ENCODE measurements at places on chromosomes 2 and 18.
A peak's percentile ranks its signal among the peaks of the same experiment; 100 is the strongest.

DNA sequence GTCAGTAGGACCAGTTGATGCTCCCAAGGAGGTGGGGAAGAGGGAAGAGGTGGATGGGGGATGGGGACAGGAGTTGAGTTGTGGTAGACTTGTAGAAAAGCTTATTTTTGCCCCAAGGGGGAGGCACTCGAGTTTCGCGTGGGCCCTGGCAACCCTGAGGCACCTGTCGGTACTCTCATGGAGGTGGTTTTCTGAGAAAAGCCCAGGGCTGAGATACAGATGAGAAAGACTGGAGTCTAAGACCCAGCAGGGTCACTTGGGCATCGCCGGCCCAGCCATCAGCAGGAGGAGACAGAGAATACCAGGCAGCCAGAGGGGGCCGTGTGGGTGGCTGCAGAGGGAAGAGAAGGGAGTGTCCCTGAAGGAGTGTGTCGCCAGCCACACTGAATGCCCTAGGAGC lies 57.7 kb upstream of the HPCAL1 start:
- no peaks in the 10 kb centered on the region for H3K4me1 ChIP-seq
- no peaks in the 10 kb centered on the region for H3K27me3 ChIP-seq
- H3K36me3 ChIP-seq: no peaks in the 10 kb centered on the region
- H3K4me3 ChIP-seq: no peak overlapping the region

DNA sequence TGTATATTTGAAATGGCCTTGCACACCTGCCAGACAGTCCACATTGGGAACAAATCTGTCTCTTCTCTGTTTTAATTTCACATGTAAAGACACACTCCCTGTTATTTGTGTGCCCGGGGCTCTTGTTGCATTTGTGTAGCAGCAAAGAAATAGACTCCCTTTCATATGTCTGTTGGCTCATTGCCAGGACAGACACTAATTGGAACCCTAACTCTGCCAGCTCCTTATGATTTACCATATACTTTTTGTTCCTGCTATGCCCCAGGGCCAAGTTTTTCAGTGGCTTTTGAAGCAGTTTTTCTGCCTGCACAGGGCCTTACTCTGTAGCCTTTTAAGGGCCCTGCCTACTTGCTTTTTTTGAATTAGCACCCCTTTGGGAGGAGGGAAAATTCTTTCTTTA lies 396.9 kb downstream of the DLGAP1 start:
- DNase-seq: no peak
- no peaks in the 10 kb centered on the region for H3K36me3 ChIP-seq
- H3K27me3 ChIP-seq: no peaks in the 10 kb centered on the region
- no peaks in the 10 kb centered on the region for H3K4me1 ChIP-seq
- no peak overlapping the region for H3K4me3 ChIP-seq
- H3K27ac ChIP-seq: no peak overlapping the region

- DNase-seq: no peak
- no peak overlapping the region for H3K4me3 ChIP-seq
- no peaks in the 10 kb centered on the region for H3K36me3 ChIP-seq
- no peaks in the 10 kb centered on the region for H3K4me1 ChIP-seq
- H3K27me3 ChIP-seq: no peaks in the 10 kb centered on the region
Measured at GRCh38 chr18:62157843-62158242, 29.0 kb downstream of the PIGN start.

- no peak for DNase-seq
- no peaks in the 10 kb centered on the region for H3K4me1 ChIP-seq
- H3K36me3 ChIP-seq: no peaks in the 10 kb centered on the region
Measured at GRCh38 chr2:119136093-119136492, 22.5 kb downstream of the C1QL2 start.

DNA sequence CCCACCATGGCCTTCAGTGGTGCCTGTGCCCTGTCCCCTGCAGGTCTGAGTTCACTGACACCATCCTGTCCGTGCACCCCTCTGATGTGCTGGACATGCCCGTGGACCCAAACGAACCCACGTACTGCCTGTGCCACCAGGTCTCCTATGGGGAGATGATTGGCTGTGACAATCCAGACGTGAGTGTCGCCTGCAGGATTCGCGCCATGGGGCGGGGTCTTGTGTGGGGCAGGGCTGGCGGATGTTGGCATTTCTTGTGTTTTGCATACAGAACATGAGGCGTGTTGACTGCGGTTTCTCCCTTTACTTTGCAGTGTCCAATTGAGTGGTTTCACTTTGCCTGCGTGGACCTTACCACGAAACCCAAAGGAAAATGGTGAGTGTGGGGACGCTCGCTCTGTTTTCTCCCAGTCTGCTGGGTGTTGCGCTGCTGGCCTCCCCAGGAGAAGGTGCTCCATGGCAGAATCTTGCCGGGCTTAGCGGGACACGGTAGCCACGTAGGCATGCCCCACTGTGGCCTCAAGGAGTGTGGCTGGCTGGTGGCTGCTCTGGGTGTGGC lies 11.5 kb upstream of the D2HGDH start:
- no peak for DNase-seq
- no peak overlapping the region for H3K27ac ChIP-seq
- H3K27me3 ChIP-seq: no peaks in the 10 kb centered on the region
- peaks cover 13% of the 10 kb centered on the region for H3K36me3 ChIP-seq
- H3K4me1 ChIP-seq: no peaks in the 10 kb centered on the region

DNA sequence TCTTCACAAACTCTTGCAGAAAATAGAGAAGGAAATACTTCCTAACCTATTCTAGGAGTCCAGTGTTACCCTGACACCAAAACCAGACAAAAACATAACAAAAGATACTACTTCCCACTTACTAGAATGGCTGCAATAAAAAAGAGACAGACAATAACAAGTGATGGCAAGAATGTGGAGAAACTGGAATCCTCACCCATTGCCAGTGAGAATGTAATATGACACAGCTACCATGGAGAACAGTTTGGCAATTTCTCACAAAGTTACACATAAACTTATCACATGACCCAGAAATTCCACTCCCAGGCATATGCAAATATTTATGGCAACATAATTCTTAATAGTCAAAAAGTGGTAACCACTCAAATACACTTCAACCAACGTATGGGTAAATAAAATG lies 209.8 kb upstream of the CTAGE1 start:
- H3K4me1 ChIP-seq: no peaks in the 10 kb centered on the region
- H3K4me3 ChIP-seq: no peak overlapping the region
- H3K36me3 ChIP-seq: no peaks in the 10 kb centered on the region
- DNase-seq: no peak

GRCh38 chr2:72757177-72757775 lies 68.6 kb downstream of the EXOC6B start:
- H3K4me1 ChIP-seq: no peaks in the 10 kb centered on the region
- H3K4me3 ChIP-seq: no peak overlapping the region
- no peak overlapping the region for H3K27ac ChIP-seq
- DNase-seq: no peak
- H3K27me3 ChIP-seq: no peaks in the 10 kb centered on the region

- DNase-seq: no peak
- H3K27ac ChIP-seq: peak overlapping the region; percentile 99
- peak overlapping the region; percentile 80 for H3K4me3 ChIP-seq
- no peaks in the 10 kb centered on the region for H3K27me3 ChIP-seq
Measured at GRCh38 chr18:3447068-3447894, 2.7 kb upstream of the TGIF1 start.

GRCh38 chr18:22932885-22933205 lies 283 bp upstream of the RBBP8 start:
- H3K27me3 ChIP-seq: no peaks in the 10 kb centered on the region
- H3K4me1 ChIP-seq: peaks cover 3% of the 10 kb centered on the region
- peak overlapping the region; percentile 74 for H3K4me3 ChIP-seq
- DNase-seq: no peak
- peak overlapping the region; percentile 97 for H3K27ac ChIP-seq
- peaks cover 13% of the 10 kb centered on the region for H3K36me3 ChIP-seq

DNA sequence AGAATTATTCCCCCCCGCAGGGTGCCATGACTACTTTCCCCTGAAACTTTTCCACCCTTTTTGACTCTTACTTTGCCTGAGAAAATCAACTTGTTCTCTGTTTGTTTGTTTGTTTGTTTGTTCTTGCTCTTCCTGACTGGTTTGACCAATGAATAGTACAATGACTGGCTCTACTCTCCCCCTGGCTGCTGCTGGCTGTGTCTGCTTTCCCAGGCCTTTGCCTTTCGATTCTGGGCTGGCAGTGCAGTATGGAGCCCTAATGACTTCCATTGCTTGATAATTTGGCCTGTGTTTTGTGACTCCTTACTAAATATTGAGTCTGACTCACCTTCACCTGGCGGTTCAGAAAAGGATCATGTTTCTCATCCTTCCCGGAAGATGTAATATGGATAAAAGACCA lies 241.1 kb downstream of the TMEM182 start:
- H3K36me3 ChIP-seq: no peaks in the 10 kb centered on the region
- no peak for DNase-seq
- no peak overlapping the region for H3K4me3 ChIP-seq
- H3K27me3 ChIP-seq: no peaks in the 10 kb centered on the region
- no peaks in the 10 kb centered on the region for H3K4me1 ChIP-seq

DNA sequence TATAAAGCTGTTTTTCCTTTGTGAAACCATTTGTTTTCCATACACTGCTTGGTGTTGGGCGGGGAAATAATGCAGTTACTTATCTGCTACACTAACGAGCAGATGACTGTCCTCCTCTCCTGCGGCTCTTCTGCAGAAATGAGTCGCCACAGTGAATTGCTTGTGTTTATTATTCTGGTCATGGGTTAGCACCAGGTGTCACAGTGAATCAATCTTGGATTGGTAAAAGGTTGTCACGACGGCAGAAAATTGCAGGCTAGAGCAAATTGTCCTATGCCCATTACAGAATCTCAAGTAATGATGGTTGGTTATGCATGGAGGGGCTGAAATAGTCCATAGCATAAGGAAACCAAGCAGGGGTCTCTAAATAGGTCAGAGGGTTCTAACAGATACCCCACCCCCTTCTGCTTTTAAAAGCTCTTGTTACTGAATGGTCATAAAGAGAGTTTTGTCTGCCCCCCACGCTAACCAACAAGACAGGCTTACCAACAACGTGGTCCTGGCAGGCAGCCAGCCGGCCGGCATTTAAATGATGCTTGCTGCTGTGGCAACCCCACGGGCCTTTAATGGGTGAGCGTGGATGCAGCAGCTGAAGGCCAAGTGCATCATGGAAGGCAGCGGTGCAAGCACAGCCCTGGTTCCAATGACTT lies 29.5 kb downstream of the RAB31 start:
- H3K27ac ChIP-seq: no peak overlapping the region
- DNase-seq: no peak
- H3K4me3 ChIP-seq: no peak overlapping the region
- H3K27me3 ChIP-seq: no peaks in the 10 kb centered on the region
- no peaks in the 10 kb centered on the region for H3K36me3 ChIP-seq
- H3K4me1 ChIP-seq: no peaks in the 10 kb centered on the region
